ENCODE measurements at places on chromosomes 1 and 21. TPM values are rescaled to one million over a fixed set of nuclear protein-coding genes. Genes with fewer than 3 reads are reported as not detected.

Gene LYPD8
- total RNA-seq: not detected

Gene ARHGAP29
- total RNA-seq: 92.8 TPM

Gene WNT2B
- total RNA-seq: 1.2 TPM

Gene CSF3R
- total RNA-seq: not detected

Gene GNAI3
- total RNA-seq: 18.2 TPM

Gene CHRM3
- total RNA-seq: 0.13 TPM

Gene RBM11
- 0.13 TPM for total RNA-seq

Gene PGLYRP4
- not detected for total RNA-seq

Gene CALML6
- total RNA-seq: 0.22 TPM

Gene HSPA6
- 1.3 TPM for total RNA-seq

Gene S100A8
- not detected for total RNA-seq

Gene DYRK1A
- total RNA-seq: 85.6 TPM

Gene NOC2L
- 47.2 TPM for total RNA-seq

Gene S100A7
- total RNA-seq: not detected

Gene PLA2G4A
- 29.3 TPM for total RNA-seq

Gene MCL1
- 398 TPM for total RNA-seq

Gene NR1I3
- not detected for total RNA-seq

Gene ABCA4
- total RNA-seq: 0.78 TPM

Gene ICOSLG
- total RNA-seq: under 0.01 TPM

Gene KCNA3
- not detected for total RNA-seq

Gene TMIGD3
- 0.13 TPM for total RNA-seq

Gene NBPF6
- total RNA-seq: not detected

Gene FOXO6
- 0.13 TPM for total RNA-seq

Gene ESRRG
- total RNA-seq: not detected

Gene CDC7
- 5.6 TPM for total RNA-seq

Gene OR2T35
- total RNA-seq: not detected

Gene BEND5
- 1.0 TPM for total RNA-seq

Gene FABP3
- 32.3 TPM for total RNA-seq

Gene TACSTD2
- 1.5 TPM for total RNA-seq

Gene TEDDM1
- not detected for total RNA-seq

Gene GRIK1
- total RNA-seq: 0.11 TPM

Gene ST6GALNAC5
- 1.0 TPM for total RNA-seq

Gene FCRL5
- not detected for total RNA-seq

Gene FAM151A
- total RNA-seq: not detected

Gene OR2T2
- total RNA-seq: not detected

Gene MAP3K7CL
- total RNA-seq: 3.7 TPM

Gene PERM1
- 0.13 TPM for total RNA-seq

Gene TTC24
- total RNA-seq: not detected

Gene CD1D
- total RNA-seq: 0.52 TPM

Gene SELE
- not detected for total RNA-seq

Gene CRYZL1
- 30.8 TPM for total RNA-seq

Gene DNM3
- 2.4 TPM for total RNA-seq

Gene WLS
- 28.6 TPM for total RNA-seq

Gene DNALI1
- total RNA-seq: 8.1 TPM

Gene RHOU
- 25.9 TPM for total RNA-seq

Gene SLC26A9
- not detected for total RNA-seq

Gene RAB25
- 0.13 TPM for total RNA-seq
